ENCODE measurements at places on chromosomes 5 and 9.

GRCh38 chr9:106697390-106697749 is 165.6 kb upstream of the ZNF462 start:
- no peak for DNase-seq

DNA sequence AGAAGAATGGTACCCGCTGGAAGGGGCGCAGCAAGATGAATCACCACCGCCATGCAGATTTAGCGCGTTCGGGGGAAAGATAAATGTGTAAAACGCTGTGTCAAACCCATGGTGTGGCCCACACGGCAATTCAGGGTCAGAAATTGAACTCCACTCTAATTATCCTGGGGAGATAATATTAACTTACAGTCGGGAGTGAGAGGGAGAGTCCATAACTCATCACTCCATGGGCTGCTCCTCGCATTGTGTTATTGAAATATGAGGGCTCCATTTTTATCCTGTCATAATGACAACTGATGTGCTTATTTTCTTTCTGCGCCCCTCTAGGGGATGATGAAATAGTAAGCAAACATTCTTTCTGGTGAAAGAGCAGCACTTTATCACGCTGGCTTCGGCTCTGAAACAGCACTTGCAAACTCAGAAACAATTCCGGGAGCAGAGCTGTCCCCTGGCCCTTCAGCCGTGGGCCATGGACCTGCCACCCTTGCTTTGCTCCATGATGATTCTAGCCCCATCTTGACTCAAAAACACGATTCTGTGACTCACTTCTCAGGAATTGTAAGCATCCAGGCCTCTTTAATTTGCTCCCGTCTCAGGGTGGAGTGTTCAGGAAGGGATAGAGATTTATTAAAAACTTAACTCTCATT is 431.6 kb downstream of the IRX1 start:
- DNase-seq = no peak

GRCh38 chr5:118553662-118554061 is 434.7 kb downstream of the DTWD2 start:
- DNase-seq = peak; percentile 99

- DNase-seq = no peak
These were observed 14.8 kb downstream of the TAS2R1 start for GRCh38 chr5:9615331-9615730.

- no peak for DNase-seq
These were observed 100.1 kb downstream of the SPEF2 start for GRCh38 chr5:35717718-35718117.

- DNase-seq = no peak
These were observed 4.1 kb downstream of the SUB1 start for GRCh38 chr5:32589416-32589815.

- DNase-seq = no peak
These were observed 143.4 kb downstream of the CDH12 start for GRCh38 chr5:22709743-22710142.

- no peak for DNase-seq
These were observed at the start of gene GTF3C4 for GRCh38 chr9:132670457-132671391. Gene GTF3C4 (plus strand): TSS chr9:132670464. CDS start chr9:132670599, 135 bp downstream.

GRCh38 chr9:16413509-16414016 is 456.9 kb downstream of the BNC2 start:
- peak; percentile 95 for DNase-seq

DNA sequence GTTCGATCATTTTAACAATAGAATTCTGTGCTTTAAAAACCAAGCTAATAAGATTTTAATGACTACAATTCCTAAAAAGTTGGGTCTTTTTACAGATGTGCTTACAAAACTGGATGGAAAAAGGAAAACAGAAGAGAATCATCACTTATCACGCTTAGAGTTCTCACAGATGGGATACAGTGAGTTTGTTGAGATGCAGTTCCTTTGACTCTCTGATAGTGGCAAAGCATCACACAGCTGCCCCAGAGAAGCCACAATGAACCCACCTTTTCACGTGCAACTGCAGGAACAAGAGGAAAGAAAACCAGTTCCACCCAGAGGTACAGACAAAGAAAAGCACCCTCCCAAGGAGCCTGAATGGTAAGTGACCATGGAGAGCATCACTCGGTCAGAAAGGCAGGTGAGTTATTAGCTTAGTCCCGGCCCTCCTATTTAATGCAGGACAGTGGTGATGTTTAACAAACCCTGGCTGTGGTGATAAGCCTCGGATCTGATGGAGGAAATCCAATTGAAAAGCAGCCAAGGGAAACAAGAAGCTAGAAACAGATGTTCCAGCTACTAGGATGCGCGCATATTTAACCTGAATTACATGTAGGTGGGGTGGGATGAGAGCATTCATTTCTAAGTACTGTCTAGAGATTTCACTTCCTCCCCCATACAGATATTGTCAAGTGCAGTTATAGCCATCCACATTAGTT is 167.7 kb downstream of the TARS1 start:
- DNase-seq = no peak

DNA sequence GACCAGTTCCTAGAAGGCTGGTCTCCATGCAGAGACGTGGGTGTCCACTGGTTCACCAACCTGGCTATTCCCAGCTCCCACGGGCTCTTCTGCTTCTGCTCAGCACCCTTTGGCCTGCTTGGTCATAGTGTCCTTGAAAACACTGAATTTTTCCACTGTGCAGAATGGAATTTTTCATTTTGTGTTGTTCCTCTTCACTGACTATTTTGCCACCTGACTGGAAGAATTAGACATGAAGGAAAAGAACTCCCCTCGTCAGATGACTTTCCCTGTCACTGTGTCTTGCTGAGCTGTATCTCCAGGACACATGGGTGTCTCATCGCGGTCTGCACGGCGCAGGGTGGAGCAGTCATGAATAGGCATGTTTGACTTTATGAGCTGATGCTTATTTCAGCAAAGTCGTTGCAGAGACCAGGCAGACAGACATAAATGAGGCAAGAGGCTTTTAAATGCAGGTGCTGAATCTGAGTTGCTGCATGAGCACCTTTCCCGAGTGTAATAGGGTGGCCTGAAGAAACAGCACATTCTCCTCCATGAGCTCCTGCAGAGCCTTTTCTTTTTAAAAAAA is 50.2 kb upstream of the SEMA4D start:
- no peak for DNase-seq

GRCh38 chr9:137232101-137232500 is 1.4 kb downstream of the SLC34A3 start:
- no peak for DNase-seq

DNA sequence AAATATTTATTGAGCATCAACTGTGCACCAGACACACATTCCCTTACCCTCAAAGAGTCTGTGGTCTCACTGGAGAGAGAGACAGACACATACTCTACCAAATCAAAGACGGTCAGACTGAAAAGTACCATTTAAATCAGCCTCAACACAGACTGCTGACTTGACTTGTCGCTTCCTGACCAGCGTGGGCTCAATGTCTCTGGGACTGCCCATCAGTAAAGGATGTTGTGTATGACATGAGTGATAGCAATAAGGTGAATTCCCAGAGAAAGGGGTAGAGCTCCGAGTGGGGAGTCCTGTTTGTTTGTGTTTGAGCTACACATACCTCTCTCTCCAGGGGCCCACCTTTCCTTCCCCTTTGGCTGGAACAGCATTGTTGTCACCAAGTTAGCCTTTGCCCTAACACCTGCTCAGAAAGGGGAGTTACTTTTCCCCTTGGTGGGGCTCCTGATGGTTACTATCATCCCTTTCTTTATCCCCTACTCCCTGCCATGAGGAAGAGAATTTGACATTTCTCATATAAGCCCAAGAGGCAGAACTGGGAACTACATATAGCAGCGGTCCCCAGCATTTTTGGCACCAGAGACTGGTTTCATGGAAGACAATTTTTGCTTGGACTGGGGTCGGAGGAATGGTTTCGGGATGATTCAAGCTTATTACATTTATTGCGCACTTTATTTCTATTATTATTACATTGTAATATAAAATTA is 33.9 kb downstream of the NR4A3 start:
- DNase-seq = no peak

GRCh38 chr9:20620650-20621470 is 1.4 kb downstream of the MLLT3 start:
- no peak for DNase-seq

DNA sequence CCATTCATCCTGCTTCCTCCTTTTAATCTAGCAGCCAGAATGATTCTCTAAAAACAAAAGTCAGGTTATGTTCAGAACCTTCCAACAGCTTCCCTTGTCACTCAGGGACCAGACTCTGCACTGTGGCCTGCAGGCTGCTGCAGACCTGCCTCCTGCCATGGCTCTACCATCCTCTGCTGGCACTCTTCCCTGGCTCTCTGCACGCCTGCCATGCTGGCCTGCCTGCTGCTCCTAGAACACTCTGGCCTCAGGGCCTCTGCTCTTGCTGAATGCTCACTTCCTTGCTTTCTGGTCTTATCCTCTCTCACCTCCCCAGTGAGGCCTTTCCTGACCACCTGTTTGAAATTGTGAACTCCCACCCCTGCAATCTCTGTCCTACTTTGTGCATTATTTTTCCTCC is 149.4 kb downstream of the CD180 start:
- DNase-seq = no peak

GRCh38 chr5:158463188-158463587 is 604.2 kb upstream of the CLINT1 start:
- DNase-seq = peak; percentile 71

- no peak for DNase-seq
These were observed 291.2 kb upstream of the PTPRD start for GRCh38 chr9:10903969-10904368.

GRCh38 chr9:98807070-98807813 is at the start of gene GALNT12:
Gene GALNT12 (plus strand): TSS chr9:98807670. CDS start chr9:98807699, 29 bp downstream.
- no peak for DNase-seq

DNA sequence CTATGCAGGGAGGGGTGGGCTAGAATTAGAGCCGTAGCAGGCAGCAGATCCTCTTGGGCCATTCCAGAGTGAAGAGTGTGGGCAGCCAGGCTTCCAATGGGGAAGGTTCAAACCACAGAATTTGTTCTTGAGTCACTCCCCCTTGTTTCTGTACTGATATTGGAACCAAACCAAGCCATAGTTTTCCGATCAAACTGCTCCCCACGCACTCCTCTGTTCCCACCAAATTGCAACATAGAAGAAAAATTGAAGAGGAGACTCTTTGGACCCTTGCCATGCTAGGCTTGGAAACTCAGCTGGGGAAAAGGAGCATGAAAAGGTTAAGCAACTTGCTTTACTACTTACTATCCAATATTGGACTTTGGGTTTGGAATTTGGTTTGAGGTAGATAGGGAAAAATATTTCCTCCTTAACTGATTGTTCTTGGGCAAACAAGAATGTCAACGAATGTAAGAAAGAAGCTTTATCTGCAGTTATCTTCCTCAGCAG is 165.8 kb upstream of the NR3C1 start:
- DNase-seq = no peak

GRCh38 chr5:149942199-149942598 is 2.4 kb downstream of the PDE6A start:
- no peak for DNase-seq

- peak; percentile 49 for DNase-seq
These were observed 404.6 kb upstream of the ARRDC3 start for GRCh38 chr5:91787718-91788117.

- DNase-seq = no peak
These were observed 448 bp downstream of the RELL2 start for GRCh38 chr5:141637123-141637766.

- no peak for DNase-seq
These were observed 58.5 kb downstream of the PDE6A start for GRCh38 chr5:149886060-149886459.

DNA sequence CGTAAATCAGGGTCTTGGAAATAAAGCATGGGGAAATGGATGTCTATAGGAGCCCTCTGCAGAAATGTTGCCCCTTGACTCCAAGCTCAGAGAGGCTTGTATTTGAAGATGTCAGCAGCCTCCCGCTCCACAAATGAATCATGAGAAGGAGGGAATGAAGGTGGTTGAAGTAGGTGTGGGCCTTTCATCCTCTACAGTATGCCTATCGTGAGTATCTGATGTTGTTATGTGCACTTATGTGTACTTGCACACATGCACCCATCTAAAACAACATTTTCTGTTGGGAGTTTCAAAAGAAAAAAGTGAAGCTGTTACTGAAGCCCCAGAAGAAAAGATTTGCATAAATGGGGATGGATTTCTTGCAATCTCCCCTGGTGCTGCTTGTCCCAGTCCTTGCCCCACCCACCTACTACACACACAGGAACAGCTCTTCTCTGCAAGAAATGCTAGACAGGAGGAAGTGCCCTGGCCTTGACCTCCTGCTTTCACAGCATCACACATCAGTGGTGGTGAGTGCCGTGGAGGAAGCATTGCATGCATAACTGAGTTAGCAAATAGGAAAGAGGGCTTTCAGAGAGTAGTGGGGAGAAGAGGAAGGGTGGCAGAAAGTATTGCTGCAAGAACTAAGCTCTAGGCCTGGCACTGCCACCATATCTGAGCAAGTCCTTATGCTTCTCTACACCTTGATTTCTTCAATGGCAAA is 156.1 kb downstream of the SNX18 start:
- DNase-seq = no peak

DNA sequence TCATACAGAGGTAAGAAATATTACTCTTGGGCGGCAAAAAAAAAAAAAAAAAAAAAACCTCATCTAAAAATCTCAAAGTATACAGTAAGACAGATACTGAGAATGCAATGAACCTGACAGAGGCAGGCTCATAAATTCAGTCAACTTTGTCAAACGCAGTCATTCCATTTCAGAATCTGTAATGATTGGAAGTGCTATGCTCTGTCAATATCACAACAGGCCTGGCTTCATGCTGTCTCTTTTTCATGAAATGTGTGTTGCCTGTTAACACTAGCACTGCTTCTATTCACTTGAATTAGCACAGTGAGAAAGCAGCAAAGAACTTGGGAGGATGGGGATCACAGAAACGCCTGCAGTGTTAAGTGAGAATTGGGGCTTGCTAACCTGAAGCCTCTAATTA is 200.3 kb upstream of the EFNA5 start:
- no peak for DNase-seq

DNA sequence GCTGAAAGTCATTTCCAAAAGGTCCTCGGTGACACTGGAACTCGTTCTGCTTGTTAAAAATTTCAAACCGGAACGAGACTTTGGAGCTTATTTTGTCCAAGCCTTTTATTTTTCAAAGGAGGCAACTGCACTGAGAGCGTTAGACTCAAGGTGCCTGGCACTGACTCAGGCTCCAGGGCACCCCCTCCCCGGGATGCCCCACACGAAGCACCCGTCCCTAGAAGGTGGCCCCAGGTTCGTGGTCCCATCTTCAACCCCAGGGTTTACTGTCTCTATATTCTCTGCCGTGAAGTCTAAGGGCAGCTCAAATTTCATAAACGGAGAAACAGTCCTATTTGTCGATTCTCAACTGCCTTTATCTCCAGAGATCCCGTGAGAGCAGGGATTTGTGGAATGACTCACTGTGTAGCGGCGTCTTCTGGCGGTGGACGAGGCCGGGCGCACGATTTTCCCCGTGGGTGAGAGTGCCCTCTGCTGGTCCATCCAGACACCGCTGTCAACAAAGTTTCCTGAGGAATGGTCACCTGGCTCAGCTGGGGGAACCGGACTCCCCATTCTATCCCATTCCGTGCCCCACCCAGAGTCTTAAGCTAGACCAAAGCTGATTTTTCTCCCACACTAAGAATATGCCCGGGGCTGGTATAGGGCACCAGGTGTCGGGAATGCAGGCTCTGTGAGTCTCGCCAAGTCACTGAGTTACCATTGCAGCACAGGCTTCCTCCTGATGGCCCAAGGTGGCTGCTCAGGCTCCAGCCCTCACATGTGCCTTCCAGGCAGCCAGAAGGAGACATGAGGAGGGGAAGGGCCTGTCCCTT is 27.1 kb upstream of the SLC6A19 start:
- peak; percentile 54 for DNase-seq

GRCh38 chr5:134846641-134846960 is 833 bp downstream of the C5orf24 start:
- no peak for DNase-seq

GRCh38 chr5:41427505-41427904 is 82.9 kb downstream of the PLCXD3 start:
- DNase-seq = no peak
